Smooth muscle cell of trachea (primary cell): ENCODE measurements at places on chromosomes 16 and 17. TPM values are rescaled to one million over a fixed set of nuclear protein-coding genes. Genes with fewer than 3 reads are reported as not detected.

Gene ADCY7
- 46.0 and 54.6 TPM in 2 replicates for total RNA-seq

Gene RBFOX1
- not detected in 2 replicates for total RNA-seq

Gene CHST6
- total RNA-seq = 0.17 and 0.44 TPM in 2 replicates

Gene NECAB2
- under 0.01 and 0.83 TPM in 2 replicates for total RNA-seq

Gene SNX20
- not detected in 2 replicates for total RNA-seq

Gene CDH13
- total RNA-seq = 8.0 and 11.6 TPM in 2 replicates

Gene MMP25
- total RNA-seq = 0.15 TPM in 1 of 2 replicates, not detected in the other

Gene HBM
- total RNA-seq = not detected in 2 replicates

Gene RNU2-1
- total RNA-seq = not detected in 2 replicates

Gene SOX15
- 0.66 and 0.73 TPM in 2 replicates for total RNA-seq

Gene SAP30BP
- total RNA-seq = 60.5 and 69.4 TPM in 2 replicates

Gene NUBP2
- 70.0 and 90.2 TPM in 2 replicates for total RNA-seq

Gene FOXN1
- not detected in 2 replicates for total RNA-seq

Gene DNAH2
- 0.17 and 0.29 TPM in 2 replicates for total RNA-seq

Gene KRTAP4-3
- total RNA-seq = not detected in 2 replicates

Gene CCDC40
- total RNA-seq = 2.0 and 4.5 TPM in 2 replicates

Gene DHX58
- total RNA-seq = 17.2 and 25.6 TPM in 2 replicates

Gene MTMR4
- 55.2 and 70.3 TPM in 2 replicates for total RNA-seq

Gene ARHGDIG
- total RNA-seq = 0.73 and 0.99 TPM in 2 replicates

Gene RASL10B
- 0.58 and 4.6 TPM in 2 replicates for total RNA-seq

Gene DBF4B
- 1.8 and 8.6 TPM in 2 replicates for total RNA-seq

Gene CPNE7
- 15.6 and 31.6 TPM in 2 replicates for total RNA-seq

Gene KRTAP3-2
- not detected in 2 replicates for total RNA-seq

Gene CTU2
- total RNA-seq = 11.5 and 16.7 TPM in 2 replicates

Gene NPW
- 0.29 and 2.5 TPM in 2 replicates for total RNA-seq

Gene CYGB
- 46.0 and 123 TPM in 2 replicates for total RNA-seq

Gene KDM6B
- total RNA-seq = 5.1 and 7.1 TPM in 2 replicates

Gene OMG
- 5.7 and 17.4 TPM in 2 replicates for total RNA-seq

Gene NHERF2
- total RNA-seq = 30.5 and 60.4 TPM in 2 replicates

Gene DPH1
- 25.3 and 39.0 TPM in 2 replicates for total RNA-seq

Gene KRTAP2-2
- total RNA-seq = not detected in 2 replicates

Gene ABCA6
- total RNA-seq = 21.3 and 37.1 TPM in 2 replicates

Gene SLC16A6
- total RNA-seq = 0.15 and 1.2 TPM in 2 replicates

Gene ITGAD
- not detected in 2 replicates for total RNA-seq

Gene CIBAR2
- 0.17 TPM in 1 of 2 replicates, not detected in the other for total RNA-seq

Gene IRX5
- not detected in 2 replicates for total RNA-seq

Gene TEKT5
- 0.15 TPM in 1 of 2 replicates, not detected in the other for total RNA-seq

Gene PRR15L
- not detected in 2 replicates for total RNA-seq

Gene GINS3
- total RNA-seq = 1.5 and 4.8 TPM in 2 replicates

Gene DBNDD1
- total RNA-seq = 3.1 and 4.1 TPM in 2 replicates

Gene FMNL1
- 12.1 and 19.5 TPM in 2 replicates for total RNA-seq

Gene ABHD15
- total RNA-seq = 11.1 and 19.7 TPM in 2 replicates

Gene NDRG4
- 18.2 and 35.3 TPM in 2 replicates for total RNA-seq

Gene KREMEN2
- total RNA-seq = 0.17 TPM in 1 of 2 replicates, not detected in the other

Gene SLC13A5
- not detected in 2 replicates for total RNA-seq

Gene SLC35G6
- not detected in 2 replicates for total RNA-seq

Gene CLEC3A
- not detected in 2 replicates for total RNA-seq

Gene CLEC10A
- total RNA-seq = not detected in 2 replicates

Gene SSTR5
- not detected in 2 replicates for total RNA-seq

Gene KRT31
- total RNA-seq = not detected in 2 replicates

Gene OTOA
- total RNA-seq = 0.15 and 0.17 TPM in 2 replicates

Gene SYT17
- 0.29 and 0.66 TPM in 2 replicates for total RNA-seq

Gene KRTAP1-4
- total RNA-seq = not detected in 2 replicates

Gene KRTAP2-3
- not detected in 2 replicates for total RNA-seq
